Activated CD8-positive, alpha-beta memory T cell treated with anti-CD3 and anti-CD28 coated beads for 1 hour (primary cell): ENCODE measurements at places on chromosomes 6 and 20.

- DNase-seq: no peak
Observed at GRCh38 chr20:8837396-8837795, 231.5 kb upstream of the PLCB4 start.

DNA sequence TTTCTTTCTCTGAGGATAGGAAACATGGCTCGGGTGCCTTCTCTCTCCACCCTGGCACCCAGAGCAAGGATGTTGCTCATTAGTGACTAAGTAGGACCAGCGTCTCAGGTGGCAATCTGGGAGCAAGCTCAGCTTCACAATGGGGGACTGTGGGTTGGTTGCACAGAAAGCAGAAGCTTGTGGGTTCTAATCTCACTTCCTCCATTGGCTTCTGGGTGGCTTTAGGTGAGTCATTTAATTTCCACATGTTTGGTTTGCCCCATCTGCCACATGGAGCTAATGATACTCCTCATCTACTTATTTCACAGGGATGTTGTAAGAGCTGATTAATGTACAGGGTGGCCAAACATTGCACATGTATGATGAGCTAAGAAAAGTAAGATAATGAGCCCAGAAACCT, 54.8 kb upstream of the AKIRIN2 start:
- no peak for DNase-seq

GRCh38 chr6:135994857-135995544, 143.5 kb downstream of the PDE7B start:
- no peak for DNase-seq

DNA sequence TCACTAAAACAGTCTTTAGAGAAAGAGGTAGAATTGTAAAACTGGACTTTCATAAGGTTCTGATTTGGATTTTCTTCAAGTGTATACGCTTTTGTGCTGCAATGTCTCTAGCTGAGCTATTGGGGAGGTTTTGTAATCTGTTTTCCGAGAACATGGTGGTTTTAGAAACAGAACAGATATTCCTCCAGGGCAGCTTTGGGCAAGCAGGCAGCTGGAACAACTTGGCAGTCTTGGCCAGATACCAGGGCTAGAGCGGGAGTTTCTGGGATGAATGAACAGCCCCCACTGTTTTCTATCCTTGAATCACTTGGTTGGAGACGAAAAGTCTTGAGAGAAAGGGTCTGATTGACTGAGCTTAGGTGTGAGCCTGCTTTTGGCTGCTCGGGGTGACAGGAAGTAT, 17.1 kb upstream of the ARMC2 start:
- DNase-seq: no peak

- DNase-seq: no peak
Observed at GRCh38 chr6:42899871-42900270, 16.0 kb upstream of the PTCRA start.

GRCh38 chr6:163897669-163898068, 483.2 kb downstream of the QKI start:
- DNase-seq: no peak
